ENCODE measurements at places on chromosomes 4 and X.

GRCh38 chr4:37453999-37454800, 209.7 kb downstream of the NWD2 start:
- DNase-seq = no peak

GRCh38 chr4:85684676-85685075, 209.7 kb downstream of the ARHGAP24 start:
- DNase-seq = no peak

DNA sequence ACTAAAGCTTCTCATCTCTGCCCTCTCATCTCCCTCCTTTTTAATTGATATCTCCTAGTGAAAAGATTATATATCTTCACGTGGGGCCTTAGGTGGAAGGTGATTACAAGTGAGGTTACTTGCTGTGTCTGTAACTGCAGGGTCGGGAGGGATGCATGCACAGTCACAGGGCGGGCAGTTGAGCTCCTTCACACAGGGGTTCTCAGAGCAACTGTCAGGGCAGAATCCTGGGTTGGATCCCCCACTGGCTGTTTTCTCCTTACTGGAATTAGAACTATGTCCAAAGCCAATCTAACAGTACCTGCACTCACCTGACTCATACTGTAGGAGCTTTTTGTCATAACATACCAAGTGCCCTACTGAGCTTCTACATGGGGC, 141.1 kb downstream of the AASDH start:
- no peak for DNase-seq

GRCh38 chr4:70705183-70706043, 16.4 kb upstream of the RUFY3 start:
- DNase-seq = no peak

DNA sequence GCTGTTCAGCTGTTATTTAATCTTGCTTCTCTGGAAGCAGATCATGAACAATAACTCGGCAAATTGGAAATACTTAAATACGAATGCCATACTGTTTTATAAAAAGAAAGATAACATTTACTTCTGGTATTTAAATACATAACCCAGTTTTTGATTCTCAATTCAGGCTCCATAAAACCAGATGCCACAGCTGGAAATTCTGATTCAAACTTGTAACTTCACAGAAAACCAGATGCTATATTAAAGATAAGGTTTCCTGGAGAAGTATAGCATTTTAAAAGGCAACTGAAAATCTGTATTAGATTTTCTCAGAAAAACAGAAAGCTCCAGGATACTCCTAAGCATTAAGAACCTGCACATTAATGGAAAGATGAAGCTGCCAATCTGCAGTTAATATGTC, 40.2 kb downstream of the STX18 start:
- no peak for DNase-seq

DNA sequence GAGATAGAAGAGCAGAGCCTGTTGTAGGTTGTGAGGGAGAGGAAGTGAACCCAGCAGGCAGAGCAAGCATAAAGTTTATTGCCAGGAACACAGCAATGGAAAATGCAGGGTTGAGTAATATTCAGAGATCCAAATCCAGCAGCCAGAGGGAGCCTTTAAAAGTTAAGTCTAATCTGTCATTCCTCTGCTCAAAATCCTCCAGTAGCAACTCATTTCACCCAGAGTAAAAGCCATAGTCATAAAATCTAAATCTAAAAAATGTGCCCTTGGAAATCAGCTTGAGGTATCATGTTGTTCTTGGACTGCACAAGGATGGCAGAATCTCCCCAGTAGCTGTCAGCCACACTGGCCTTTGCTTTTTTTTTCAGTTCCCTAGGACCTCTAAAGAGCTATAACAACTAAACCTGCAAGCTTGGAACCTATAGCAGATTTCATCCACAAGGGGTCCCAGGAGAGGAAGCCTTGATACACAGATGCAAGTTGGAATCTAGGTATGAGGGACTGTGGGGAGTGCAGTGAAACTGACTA, 62.9 kb upstream of the FRAS1 start:
- peak; percentile 36 for DNase-seq

DNA sequence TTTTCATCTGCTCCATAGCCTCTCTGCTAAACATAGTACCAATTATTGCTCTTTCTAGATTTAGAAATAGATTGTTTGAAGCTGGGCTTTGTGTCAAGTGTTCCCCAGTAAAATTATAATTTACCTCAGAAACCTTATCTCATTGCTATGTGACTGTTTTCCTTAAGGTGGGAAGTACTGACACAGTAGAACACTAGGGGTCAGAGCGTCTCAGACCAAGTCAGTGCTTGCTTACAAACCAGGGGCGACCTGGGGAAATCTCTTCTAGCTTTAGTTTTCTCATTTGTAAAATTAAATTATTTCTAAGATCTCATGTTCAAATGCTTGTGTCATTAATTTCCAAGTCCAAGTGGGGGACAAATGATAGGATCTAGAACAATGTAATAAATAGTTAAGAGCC, 360.4 kb downstream of the RAPGEF2 start:
- DNase-seq = no peak

GRCh38 chr4:73485085-73485484, 3.5 kb downstream of the AFM start:
- DNase-seq = no peak

- no peak for DNase-seq
Measured at GRCh38 chrX:66616944-66617343, 21.9 kb downstream of the EDA2R start.

DNA sequence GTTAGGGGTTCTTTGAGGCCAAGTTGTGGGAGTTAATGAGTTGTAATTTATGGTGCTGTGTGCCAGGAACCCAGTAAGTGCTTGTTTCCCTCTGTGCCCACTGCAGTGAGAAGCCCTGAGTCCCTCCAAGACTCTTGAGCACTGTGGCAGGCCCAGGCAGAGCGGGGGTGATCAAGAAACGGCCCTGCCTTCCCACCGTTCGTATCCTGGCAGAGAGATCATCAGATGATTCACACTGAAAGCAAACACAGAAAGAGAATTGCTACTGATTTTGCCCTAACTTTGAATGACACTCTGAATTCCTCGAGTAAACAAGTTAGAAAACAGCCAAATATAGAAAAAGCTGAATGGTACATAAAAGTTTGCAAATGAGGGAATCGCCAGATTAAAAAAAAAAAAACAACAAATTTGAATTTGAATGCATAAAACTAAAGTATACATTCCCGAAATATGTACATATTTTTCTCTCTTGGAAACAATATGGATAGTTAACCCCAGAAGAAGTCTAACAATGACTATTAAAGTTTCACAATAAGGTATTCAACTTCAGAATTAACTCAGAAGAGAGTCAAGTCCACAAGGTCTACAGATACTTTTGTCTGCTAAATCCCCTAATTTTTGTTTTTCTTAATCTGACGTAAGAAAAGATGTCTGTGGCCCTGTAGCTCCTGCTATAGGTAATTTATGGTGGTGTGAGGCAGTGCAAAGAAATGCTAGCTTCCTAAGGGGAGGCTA, 71.8 kb downstream of the AFAP1 start:
- no peak for DNase-seq

DNA sequence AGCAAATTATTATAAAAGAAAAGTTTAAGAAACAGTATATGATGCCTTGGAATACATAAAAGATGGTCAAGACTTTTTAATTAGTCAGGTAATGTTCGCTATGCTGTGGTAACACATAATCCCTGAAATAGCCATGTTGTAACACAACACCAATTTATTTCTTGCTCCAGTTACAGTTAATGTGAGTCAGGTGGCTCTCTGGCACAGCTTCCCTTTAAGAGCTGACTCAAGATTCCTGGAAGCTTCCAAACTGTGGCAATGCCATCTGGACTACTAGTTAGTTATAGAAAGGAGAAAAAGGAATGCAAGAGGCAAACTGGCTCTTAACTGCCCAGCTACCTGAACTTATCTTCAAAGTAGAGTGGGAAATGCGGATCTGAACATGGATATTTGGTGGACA, 210.5 kb downstream of the CHM start:
- peak; percentile 0 for DNase-seq

- DNase-seq = no peak
Measured at GRCh38 chrX:12798601-12799000, 7.4 kb downstream of the PRPS2 start.

GRCh38 chr4:185275501-185275900, 66.1 kb downstream of the SNX25 start:
- DNase-seq = no peak

DNA sequence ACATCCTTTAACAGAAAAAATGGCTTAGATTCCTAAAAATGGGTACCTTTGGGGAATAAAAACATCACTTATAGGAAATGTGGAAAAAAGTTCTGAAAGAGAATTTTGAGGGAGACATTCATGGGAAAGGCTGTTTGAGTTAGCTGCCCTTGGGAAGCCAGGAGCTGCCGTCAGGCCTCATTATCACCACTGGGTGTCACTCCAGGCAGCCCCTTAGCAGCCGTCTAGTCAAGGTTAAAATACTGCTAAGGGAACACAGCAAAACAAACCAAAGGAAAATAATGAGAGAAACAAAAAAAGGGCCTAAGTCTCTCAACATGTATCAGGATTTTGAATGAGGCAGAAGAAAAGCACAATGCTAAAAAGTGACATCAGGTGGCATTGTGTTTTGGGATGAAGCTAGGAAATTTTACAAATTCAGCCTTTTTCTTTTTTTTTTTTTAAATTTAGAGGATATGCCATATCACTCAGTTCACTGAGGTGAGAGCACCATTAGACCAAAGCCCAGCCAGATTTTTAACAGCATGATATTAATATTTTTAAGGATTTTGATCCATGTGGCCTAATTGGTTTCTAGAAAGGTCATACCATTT, 235.3 kb downstream of the GPAT3 start:
- peak; percentile 24 for DNase-seq

GRCh38 chrX:109578916-109579315, 42.3 kb downstream of the NXT2 start:
- DNase-seq = no peak

- peak; percentile 91 for DNase-seq
Measured at GRCh38 chr4:147103403-147103946, 157.8 kb upstream of the TTC29 start.

DNA sequence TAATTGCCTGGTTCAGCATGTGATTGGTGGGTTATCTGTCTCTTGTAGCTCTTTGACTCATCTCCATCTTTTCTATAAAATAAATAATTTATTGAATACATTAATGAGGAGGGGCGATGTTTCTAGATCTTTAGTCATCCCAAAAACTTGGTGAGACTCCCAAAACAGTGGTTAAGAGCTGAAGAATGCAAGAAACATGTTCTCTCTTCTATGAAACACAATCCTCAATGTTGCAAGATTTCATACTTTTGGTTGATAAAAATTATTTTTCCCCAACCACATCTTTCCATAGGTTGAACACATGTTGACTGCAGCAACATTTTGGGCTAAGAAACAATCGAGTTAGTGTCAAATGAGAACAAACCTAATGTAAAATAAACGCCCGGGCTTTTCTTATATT, 1.2 kb upstream of the TMEM47 start:
- peak; percentile 28 for DNase-seq

DNA sequence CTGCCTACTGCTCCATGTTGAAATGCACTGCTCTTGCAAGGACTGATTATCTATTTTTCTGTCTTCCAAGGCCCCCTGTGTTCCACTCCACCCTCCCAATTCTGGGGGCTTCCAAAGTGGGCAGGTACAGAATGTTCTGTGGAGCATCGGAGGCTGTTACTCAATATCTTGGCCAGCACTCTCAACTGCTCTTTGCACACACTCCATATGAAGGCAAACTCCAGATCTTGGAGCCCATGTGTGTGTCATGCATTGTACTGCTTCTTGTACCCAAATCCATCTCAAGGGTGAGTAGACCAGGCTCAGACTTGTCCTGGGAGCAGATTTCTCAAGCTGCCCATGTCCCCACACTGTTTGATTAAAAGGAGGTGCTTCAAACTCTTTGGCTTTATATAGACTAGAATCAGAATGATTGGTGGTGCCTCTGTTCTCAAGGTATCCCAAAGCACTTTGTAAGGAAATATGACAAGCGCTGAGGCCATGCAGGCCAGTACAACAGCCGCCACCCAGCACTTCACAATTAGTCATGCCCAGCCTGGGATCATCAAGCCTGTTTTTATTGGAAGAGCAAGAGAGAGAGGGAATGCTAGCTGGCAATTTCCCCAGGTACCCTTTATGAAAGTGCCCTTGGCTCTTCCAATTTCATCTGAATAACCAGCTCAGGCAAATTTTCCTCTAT, 44.3 kb downstream of the AR start:
- DNase-seq = no peak

DNA sequence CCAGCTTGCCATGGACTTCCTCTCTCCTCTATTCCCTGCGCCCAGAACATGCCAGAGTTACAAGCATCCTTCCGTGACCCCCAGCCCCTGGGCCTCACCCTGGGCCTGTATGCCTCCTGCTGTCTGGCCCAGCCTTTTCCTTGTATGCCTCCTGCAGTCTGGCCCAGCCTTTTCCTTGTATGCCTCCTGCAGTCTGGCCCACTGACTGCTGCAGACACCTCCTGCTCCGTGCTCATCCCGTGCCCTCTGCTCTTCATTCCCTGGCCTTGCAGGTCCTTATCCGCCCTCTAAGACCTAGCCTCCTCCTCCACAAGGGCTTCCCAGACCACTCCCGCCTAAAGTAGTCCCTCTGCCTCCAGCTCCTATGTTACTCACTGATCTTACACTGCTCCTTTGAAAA, 44.2 kb downstream of the IRF2 start:
- no peak for DNase-seq

DNA sequence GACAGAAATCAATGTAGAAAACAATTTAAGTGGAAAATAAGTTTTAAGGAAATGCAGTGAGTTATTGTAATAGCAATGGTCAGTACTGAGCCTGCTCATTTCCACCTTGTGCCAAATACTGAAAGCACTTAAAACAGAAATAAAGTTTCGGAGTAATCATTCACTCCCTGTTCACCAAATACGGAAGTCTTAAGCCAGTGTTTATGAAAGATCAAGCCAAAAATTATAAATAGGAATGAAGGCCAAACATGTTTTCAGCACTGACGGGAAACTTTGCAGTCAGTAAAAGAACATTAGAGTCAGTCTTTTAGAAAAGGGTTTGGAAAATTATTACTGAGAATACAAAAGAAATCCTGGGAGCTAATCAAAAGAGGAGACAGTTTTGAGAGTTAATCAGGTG, 178.6 kb downstream of the DMD start:
- DNase-seq = no peak

GRCh38 chrX:107775734-107776511, at the start of gene TSC22D3:
TSC22D3 (minus strand) TSS chrX:107775787; CDS start chrX:107775419, 368 bp downstream.
- DNase-seq = no peak

DNA sequence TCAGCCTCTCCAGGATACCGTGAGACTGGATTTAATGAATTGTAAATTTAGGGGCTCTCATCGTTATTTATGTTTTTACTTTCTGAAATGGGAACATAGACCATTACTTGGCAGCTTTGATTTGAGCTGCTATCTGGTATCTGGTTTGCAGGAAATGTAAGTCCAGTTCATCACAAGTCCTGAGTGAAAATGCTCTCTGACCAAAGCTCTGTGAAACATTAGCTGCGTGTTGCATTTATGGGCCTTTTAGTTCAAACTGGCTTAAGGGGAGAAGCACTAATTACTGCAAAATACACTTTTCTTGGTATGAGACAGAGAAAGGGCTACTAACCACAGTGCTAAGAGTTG, 420 bp downstream of the CC2D2A start:
- DNase-seq = no peak

DNA sequence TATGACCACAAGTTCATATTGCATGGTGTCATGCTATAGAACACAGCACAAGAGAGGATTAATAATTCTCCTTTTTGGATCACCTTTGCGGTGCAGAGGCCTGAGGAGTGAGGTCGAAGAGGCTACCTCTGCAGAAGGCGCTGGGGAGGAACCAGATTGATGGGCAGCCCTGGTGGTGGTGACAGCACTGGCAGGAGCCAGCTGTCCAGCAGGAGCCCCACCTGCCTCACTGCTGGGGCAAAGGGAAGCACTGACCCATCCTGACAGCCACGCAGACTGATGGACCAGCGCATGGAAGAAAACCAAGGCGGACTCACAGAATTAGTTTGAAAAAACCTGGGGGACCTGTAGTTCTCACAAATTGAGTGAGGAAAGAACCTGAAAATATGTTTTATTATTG, 50.9 kb downstream of the COX18 start:
- no peak for DNase-seq
